Inflammatory macrophage treated with lipopolysaccharide for 4 hours (primary cell): ENCODE measurements at places on chromosomes 2 and 18.

DNA sequence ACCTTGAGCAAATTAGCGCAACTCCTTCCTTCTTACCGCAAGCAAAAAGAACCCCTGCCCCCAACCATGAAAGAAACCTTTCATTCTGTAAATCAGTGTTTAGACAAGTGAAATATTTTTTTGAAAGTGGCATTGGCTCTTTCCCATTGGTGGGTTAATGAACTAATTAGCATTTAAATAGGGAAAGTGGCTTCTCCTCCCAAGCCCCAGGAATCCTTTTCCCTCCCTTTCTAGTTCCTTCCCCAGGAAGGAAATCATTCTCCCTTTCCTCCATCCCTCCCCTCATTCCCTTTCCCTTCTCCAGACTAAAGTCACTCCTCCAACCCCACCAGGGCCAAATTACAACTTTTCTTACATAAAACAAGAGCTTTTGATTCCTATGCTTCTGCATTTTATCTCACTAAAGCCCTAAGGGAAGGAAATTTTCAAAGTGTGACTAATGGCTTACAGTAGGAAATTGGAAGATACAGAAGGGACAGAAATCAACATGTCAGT is 22.9 kb upstream of the TYMS start:
- DNase-seq = no peak

DNA sequence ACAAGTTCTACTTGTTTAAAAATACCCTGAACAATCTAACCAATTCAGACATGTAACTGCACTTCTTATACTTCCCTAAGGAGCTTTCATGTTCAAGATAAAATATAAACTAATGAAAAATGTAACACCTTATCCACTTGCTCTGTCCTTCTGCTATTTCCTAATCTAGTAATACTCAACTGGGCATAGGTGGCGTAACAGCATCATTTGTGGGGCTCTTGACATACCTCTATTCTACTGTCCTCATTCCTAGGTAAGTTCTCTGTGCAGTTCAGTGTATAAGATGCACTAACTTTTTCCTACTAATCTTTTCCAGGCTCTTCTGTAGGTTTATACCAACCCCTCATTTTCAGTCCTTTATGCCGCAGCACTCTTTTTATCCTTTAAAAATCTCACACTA is 36.7 kb downstream of the PRKD3 start:
- DNase-seq = peak; percentile 13

DNA sequence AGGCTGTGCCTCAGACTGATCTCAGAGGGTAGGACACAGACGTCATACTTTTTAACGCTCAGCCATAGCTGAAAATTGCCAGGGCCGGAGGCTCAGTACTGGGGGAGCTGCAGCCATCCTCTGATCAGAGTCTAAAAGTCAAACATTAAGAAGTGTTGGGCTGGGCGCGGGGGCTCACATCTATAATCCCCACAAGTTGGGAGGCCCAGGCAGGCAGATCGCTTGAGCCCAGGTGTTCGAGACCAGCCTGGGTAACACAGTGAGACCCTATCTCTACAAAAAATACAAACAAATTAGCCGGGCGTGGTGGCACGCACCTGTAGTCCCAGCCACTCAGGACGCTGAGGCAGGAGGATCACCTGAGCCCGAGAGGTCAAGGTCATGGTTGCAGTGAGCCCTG is 48.8 kb downstream of the FAM178B start:
- DNase-seq = no peak

- DNase-seq = no peak
These were observed 29.5 kb upstream of the CHMP1B start for GRCh38 chr18:11821643-11822237.

- DNase-seq = no peak
These were observed 250.6 kb downstream of the PTPRM start for GRCh38 chr18:7817575-7818230.

- peak; percentile 10 for DNase-seq
These were observed 390.7 kb downstream of the METTL4 start for GRCh38 chr18:2180586-2180985.

DNA sequence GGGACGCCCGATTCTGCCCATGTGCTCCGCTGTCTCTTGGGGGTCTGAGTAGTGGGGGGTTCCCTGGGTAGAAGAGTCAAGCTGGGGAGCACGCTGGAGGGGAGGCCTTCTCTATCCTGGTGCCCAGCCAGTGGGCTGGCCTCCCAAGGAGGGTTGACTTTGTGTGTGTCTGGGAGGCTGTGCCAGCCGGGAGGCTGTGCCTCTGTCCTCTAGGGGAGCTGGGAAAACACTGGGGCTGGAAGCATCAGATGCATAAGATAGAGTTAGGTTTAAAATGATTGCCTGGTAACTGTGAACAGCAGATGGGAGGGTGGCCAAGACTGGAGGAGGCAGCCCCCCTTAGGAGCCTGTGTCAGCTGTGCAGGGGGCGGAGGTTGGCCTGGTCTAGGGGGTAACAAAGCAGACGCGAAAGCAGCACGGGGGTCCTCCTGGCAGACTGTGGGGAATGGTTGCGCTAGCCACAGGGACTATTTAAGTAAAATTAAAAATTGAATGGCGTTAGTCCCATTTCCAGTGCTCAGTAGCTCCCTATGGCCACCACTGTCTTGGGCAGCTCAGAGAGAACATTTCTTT is 1.3 kb downstream of the ING5 start:
- no peak for DNase-seq

DNA sequence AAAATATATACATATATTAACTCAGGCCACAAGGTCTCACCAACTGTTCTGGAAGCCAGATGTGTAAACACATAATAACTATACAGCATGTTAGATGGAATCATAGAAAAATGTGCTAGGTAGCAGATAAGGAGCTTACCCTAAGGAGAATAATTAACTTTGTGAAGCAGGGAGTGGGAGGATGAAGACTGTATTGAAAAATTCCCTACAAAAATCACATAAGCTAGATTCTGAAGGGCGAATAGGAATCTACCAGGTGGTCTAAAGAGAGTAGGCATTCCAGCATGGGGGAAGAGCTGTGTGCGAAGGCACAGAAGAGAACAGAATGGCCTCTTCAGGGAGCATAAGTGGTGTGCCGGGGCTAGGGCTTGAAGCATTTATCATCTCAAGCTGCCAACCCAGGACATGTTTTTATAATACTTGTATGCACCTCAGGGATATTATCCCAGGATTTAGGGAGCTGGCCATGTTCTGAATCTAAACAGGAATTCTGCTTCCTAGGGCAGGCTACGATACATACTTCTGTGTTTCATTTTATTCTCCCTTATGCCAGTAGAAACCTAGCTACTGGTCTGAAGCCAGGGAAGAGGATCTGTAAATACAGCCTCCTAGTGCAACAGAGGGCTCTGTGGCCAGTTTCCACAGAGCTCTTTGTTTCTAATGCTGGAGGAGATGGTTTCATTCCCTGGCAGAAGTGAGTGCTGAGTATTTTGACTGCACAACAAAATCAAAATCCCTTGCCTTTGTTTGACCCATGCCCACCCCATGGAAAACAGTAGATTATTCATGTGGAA is 56.7 kb downstream of the NEMP2 start:
- DNase-seq = no peak

- DNase-seq = no peak
These were observed 203.2 kb downstream of the DLGAP1 start for GRCh38 chr18:4251873-4252272.

DNA sequence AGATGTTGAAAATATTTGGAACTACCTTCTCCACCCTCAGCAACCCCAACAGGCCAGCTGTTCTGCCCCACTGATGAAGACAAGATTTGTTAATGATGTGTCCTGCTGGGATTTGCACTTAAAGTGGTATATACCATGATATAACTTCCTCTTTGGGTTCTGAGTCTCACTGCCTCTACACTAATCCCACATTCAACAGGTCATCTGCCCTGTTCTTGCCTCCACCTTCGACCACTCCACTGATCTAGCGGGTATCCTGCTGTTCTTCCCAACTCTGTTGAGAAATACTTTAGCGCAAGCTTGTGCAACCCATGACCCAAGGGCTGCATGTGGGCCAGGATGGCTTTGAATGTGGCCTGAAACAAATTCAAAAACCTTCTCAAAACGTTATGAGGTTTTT is 72.7 kb downstream of the LRP1B start:
- no peak for DNase-seq

- DNase-seq = no peak
These were observed 175.1 kb downstream of the FAM210A start for GRCh38 chr18:13551305-13551603.

GRCh38 chr2:234145057-234145456 is 94.6 kb downstream of the SPP2 start:
- DNase-seq = no peak

GRCh38 chr2:148888986-148889385 is 14.0 kb downstream of the KIF5C start:
- no peak for DNase-seq

GRCh38 chr18:9243029-9243428 is 91.5 kb upstream of the TWSG1 start:
- DNase-seq = peak; percentile 38

DNA sequence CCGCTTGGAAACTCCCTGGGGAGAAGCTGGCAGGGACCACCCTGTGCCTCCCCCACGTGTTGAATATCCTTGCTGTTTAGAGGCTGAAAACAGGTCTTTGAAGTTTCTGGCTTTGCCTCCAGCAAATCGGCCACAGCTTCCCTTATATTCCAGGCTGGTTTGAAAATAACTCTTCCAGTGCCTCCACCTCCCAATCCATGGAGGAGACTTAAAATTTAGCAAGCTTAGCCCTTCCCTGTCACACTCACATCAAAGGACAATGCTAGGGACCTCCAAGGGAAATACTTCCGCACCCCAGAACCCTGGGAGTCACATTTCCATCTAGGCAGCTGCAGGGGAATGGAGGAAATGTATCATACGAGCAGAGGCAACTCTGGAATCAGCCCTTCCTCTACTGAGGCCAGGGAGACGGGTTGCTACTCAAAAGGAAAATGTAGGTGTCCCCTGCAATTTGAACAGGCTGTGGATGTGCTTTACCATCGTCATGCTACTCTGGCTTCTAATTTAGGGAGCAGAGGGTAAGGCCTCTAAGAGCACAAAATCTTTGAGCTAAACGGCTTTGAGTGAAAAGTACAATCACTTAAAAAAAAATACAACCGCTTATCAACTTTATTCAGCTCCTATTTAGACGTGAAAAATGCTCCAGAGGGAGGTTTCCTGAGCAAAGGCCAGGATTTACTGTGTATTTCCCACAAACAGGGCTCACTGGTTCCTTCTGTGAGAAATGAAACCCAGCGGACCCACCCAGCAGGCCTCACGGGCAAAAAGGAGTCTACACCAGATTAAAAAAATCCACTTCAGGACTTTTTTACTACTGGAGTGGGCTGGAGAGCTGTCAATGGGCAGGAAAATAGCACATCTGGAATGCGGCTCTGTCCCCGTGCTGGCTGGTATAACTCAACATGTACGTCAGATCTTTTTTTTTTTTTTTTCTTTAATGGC is 49.4 kb upstream of the PKDCC start:
- DNase-seq = no peak
